ENCODE measurements at places on chromosomes 3 and 15.

- no peak for DNase-seq
These were observed 92.0 kb upstream of the VEPH1 start for GRCh38 chr3:157595259-157595658.

GRCh38 chr3:178054471-178054870 lies 481.8 kb upstream of the KCNMB2 start:
- DNase-seq, result no peak

DNA sequence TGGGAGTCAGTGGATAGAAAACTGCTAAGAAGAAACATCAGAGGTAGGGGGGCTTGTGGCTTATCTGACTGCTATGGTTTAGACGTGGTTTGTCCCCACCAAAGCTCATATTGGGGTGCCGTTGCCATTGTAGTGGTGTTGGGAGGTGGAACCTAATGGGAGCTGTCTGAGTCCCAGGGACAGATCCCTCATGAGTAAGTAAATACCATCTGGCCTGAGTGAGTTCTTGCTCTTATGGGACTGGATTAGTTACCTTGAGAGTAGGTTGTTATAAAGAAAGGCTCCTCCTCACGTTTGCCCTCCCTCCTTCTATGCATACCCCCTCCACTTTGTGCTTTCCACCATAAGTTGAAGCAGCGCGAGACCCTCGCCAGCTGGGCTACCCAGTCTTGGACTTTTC lies 53.4 kb upstream of the VILL start:
- DNase-seq, result no peak

DNA sequence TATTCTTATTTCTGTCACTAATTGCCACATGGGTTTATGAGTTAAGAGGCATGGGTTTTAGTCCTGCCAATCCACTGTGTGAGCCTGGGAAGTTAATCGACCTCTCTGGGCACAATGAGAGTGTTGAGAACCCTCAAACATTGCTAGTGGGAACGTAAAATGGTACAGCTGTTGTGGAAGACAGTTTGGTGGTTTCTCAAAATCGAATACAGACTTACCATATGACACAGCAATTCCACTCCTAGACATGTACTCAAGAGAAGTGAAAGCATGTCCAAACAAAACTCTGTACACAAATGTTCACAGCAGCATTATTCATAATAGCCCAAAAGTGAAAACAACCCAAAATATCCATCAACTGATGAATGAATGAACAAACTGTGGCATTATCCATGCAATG lies 5.7 kb upstream of the GNB5 start:
- no peak for DNase-seq

DNA sequence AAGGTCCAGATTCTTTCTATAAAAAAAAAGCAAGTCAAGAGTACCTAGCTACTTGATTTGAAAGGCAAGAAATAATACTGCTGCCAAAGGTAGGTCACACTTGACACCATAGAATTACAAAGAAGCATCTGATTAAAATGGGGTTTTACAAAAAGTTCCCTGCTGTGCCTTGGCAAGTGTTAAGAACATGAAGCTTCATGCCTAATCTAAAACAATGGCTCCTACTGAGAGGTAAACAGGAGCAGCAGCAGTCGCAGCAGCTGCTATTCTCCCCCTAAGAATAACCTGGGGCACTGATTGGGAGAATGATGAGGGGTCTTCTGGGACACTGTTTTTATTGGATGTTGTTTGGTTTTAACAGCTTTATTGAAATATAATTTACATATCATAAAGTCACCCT lies 14.1 kb downstream of the UBP1 start:
- no peak for DNase-seq

DNA sequence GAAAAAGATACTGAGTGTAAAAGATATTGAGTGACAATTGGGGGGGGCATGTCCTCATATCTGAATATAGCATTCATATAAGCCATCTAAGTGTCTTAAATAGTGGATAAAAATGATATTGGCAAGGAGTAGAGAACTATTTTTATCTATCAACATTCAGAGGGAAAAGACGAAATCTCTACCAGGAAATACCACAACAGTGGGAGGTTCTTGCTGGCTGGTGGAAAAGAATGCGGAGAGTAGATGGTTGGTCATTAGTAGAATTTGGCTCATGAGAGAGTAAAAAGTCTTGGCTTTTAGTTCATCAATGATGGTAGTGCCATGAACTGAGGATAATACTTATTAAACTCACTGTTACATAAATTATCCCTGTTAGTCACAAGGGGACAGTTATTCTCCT lies 4.8 kb upstream of the TCF12 start:
- DNase-seq, result no peak

DNA sequence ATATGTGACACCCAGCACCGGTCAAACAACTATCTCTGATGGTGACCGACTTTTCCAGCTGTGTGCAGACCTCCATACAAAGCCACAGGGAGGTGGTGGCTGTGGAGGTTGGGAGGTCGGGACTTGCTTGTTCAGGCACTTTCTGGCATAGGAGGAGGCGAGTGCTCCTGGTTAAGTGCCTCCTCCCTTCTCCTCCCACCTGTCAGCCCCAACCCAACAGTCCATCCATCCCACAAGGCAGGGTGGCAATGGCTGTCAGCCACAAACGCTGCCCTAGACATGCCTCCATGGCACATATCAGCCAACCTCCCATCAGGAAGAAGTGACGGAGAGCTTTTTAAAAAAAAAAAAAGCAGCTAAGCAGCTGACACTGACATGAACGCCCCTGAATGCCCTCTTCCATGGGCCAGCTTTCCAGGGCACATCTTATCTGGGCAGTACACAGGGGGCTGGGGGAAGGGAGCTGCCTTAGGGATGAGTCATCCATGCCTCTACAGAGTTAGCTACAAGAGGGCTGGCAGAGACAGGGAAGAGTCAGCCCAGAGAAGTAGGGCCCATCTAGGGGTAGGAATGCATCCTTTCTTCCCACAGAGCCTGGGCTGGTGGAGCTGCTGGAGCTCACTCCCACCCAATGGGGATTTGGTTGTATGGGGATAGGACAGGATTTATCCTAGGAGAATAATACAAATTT lies 41.2 kb downstream of the CCDC12 start:
- DNase-seq, result no peak

- DNase-seq, result no peak
These were observed 26.9 kb downstream of the PRKAR2A start for GRCh38 chr3:48820612-48821324.

DNA sequence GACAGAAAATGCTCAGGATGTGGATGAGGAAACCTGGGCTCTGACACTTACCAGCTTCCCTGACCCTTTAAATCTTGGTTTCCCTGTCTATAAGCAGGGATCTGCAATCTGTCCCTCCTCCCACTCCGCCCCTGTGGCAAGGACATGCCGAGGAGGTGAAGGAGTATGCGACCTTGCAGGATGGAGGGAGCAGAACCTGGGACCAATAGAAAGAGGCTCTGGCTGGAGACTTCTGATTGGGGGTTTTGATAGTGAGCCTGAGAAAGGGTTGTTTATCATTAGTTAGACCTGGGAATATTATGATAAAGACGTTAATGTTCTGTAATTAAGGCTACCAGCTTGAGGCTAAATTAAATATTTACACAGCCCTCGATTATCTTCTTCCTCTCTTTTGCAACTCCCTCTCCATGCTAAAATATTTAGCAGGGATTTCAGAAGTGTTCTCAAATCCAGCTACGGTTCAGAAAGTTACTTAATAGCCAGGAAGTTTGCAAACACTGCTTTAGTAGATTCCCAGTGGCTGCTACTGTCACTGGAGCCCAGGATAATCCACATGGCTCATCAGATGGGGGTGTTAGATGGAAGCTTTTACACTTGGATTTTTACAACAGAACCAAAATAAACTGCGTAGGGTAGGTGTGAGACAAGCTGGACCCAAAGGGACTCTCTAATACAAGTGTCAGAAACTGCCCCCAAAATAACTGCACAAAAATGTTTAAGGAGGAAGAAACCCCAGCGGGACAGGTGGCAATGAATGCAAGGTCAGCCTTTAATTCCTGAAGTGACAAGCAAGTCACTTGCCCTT lies 9.2 kb upstream of the PAQR5 start:
- DNase-seq, result no peak

DNA sequence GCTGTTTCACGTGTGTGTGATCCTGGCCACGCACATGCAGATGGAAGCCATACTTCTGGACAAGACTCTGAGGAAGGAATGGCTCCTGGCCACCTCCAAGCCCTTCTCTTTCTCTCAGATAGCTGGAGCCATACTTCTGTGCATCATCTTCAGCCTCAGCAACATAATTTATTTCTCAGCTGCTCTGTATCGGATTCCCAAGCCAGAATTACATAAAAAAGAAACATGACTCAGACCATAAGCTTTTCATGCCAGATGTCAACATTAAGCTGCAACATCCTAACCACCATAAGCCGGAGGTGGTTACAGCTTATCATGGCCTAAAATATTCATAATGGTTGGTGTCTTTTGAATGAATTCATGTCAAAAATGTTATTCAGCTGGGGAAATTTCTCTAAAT lies 10.6 kb upstream of the KIF23 start:
- no peak for DNase-seq

DNA sequence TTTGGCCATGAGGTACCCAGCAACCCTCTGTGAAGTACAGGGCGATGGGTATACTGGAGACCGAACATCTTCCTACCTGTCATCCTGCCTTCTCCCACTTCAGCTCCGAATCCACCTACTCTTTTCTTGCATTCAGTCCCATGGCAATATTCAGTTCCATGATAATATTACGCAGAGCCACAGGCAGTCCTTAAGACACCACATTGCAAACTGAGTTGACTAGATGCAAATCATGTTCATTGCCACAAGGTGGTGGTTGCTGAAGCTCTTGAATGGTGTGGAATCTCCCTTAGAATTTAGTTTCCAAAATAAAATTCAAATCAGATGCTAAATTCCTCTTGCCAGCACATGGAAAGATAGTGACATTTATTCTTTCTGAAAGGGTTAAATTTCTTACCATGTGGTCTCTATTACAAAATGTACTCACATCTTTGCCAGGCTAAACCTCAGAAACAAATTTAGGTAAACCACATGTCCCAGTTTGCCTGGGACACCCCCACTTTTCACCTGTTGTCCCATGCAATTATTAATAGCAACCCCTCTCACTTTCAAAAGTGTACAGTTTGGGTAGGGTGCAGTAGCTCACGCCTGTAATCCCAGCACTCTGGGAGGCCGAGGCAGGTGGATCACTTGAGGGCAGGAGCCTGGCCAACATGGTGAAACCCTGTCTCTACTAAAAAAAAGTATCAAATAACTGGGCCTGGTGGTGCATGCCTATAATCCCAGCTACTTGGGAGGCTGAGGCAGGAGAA lies 1.7 kb upstream of the NME9 start:
- DNase-seq, result no peak

GRCh38 chr3:804211-804610 lies 288.6 kb upstream of the CNTN6 start:
- DNase-seq, result no peak

DNA sequence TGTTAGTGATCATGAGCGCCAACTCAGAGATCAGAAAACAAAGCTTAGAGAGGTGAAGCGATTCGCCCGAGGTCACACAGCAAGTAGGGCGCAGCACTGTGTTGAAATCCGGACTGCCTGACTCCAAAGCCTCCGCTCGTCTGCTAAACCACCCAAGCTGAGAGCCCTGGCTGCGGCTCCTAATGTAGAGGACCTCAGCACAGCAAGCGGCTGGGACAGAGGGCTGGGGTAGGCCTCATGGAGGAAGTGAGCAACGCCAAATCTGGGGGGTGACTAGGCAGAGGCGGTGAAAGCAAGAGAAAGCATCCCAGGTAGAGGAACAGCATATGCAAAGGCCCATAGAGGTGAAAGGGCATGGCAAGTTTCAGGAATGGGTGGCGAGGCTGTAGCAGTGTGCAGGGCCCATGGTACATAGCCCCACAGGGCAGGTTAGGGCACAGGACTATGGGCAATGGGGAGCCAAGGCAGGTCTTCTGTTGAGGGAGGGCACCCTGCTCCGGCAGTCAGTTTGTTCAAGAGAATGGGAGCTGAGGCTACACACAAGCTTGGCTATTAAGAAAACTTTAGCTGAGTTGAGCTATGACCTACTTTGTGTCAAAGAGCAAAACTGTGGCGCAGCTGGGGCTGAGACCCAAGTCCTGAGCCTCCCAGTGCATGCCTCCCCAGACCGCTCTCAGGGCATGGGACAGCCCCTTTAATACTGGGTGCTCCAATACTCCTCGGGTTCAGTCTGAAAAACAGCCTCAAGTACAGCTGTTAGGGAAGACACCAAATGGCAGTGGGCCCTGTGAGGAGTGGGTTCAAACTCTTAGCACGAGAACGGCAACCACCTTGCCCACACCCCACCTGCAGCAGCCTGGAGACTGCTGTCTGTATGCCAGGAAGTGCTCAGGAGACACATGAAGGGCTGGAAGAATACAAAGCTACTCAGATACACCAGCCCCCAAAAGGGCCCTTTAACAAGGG lies 988 bp upstream of the CFAP92 start:
- no peak for DNase-seq

GRCh38 chr15:49103002-49103401 lies 52.4 kb downstream of the COPS2 start:
- DNase-seq, result no peak

- DNase-seq, result no peak
These were observed 26.5 kb upstream of the AADACL2 start for GRCh38 chr3:151707216-151707615.

GRCh38 chr3:195462308-195462610 lies 19.4 kb upstream of the ACAP2 start:
- DNase-seq, result no peak

- DNase-seq, result no peak
These were observed 265.9 kb downstream of the SHQ1 start for GRCh38 chr3:72582211-72582878.

GRCh38 chr3:146080578-146080977 lies 80.4 kb downstream of the PLOD2 start:
- DNase-seq, result no peak

DNA sequence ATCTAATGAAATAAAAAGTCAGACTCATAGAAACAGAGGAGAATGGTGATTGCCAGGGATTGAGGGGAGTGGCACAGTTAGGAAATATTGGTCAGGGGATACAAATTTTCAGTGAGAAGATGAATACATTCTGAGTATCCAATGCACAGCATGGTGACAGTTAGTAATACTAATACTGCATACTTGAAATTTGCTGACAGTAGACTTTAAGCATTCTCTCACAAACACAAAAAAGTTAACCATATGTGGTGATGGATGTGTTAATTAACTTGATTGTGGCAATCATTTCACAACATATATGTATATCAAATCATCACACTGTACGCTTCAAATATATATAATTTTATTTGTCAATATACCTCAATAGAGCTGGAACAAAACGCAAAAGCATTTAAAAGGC lies 9.2 kb upstream of the COL6A6 start:
- DNase-seq, result no peak

DNA sequence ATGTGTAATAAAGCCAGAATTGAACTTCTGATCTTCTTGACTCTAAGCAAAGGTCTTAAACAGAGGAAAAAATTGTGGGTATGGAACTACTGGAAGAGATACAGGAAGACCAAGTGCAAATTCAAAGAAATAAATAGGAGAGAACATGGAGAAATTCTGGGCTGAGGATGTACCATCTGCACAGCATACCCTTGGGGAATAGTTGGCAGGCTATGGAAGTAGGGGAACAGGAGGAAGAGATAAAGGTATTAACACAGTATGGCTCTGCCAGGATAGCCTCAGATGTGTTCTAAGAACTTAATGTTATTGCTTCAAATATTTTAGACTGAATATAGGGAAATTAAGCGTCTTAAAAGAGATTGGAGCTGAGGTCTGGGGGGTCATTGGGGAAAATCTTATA lies 485.4 kb downstream of the CNTN3 start:
- DNase-seq, result no peak

Data from stimulated activated CD8-positive, alpha-beta memory T cell treated with anti-CD3 and anti-CD28 coated beads, Interleukin-2, amount 100 ng/mL, for 48 hours (primary cell).